ENCODE measurements at places on chromosomes 5 and 9.

- no peak for DNase-seq
These were observed 21.2 kb upstream of the PFDN1 start for GRCh38 chr5:140324041-140324600.

- no peak for DNase-seq
These were observed 632.6 kb upstream of the WWC1 start for GRCh38 chr5:167658889-167659288.

DNA sequence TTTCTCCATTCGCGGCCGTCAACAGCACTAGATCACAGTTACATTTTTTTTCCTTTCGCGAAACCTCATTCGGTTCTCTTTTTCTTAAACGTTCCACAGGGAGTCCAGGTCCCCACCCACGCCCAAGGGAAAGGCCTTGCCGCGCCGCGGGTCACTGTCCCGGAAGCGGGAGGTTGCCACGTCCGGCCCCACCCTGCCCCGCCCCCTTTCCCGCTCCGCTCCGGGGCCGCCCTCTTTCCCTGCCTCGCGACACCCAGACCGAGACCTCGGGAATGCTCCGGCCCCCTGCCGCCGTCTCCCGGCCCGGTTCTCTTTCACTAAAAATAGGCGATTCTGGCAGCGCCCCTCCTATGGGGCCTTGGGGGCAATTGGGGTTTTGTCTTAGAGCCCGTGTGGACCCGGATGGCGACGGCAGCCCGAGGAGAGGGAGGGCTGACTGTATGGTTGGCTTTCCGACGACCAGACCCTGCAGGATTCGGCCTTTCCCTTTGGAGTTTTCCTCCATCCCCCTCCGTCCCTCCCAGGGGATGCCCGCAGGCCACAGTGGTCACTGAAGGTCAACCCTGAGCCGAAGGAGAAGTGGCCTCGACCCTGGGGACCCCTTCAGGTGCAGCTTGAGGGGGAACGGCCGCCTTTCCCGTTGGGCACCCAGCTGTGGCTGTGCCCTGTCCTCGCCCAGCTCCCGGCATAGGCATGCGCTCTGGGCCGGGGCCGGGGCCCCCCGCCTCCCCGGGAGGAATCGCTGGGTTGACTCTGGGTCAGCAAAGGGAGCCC, 2.8 kb upstream of the RACK1 start:
- DNase-seq = no peak

DNA sequence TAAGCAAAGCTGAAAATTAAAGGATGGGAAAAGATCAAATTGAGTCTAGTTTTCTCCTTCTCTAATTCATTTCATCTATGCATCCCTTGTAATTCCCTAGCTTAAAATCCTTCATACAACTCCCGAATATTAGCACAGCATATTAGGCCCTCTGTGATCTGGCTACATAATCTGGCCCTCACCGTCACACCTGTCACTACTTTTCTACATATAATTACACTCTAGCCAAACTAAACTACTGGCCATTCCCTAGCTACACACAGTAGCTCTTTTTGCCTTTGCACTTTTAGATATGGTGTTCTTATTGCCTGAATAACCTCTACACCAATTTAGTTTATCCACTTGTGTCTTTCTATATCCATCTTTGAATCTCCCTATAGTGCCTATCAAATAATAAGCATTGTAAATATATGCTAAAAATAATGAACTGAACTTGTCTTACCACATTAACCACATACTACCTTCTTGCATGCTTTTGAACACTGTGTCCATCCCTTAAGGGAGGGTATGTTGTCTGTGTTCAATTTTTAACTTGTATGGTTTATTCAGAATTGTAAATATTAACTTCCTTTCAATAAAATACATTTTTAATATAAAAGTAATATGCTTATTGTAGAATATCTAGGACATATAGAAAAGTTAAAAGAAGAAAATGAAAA, 15.9 kb downstream of the RANBP6 start:
- DNase-seq = no peak

DNA sequence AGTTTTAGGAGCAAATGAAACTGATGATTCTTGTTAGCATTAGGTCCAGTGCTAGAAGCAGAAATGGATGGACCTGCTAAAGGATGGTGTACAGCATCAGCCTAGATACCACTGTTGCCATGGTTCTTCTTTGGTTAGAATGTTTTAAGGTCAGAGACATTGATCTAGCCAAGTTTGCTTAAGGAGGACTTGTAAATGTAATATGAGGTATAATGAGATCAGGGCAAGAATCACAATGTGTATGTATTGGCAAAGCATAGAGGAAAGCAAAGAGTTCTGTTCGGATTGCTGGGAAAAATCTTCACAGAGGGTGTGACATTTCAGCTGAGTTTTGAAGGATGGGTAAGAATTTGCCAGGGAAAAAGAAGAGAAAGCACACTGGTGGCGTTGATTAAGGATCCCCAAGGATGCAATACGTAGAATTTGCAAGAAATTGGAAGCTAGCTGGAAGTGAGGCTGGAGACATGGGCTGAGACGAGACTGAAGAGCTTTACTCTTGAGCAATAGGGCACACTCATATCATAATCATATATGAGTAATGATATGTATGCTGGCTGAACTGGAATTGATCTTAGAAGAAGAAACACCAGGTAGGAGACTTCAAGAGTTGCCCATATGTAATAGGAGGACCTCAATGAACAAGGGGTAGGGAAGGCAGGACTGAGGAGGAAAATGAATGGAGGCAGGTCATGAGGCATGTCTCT, 102.0 kb downstream of the ZNF462 start:
- no peak for DNase-seq

- no peak for DNase-seq
These were observed 398.9 kb downstream of the PLK2 start for GRCh38 chr5:58060996-58061395.

DNA sequence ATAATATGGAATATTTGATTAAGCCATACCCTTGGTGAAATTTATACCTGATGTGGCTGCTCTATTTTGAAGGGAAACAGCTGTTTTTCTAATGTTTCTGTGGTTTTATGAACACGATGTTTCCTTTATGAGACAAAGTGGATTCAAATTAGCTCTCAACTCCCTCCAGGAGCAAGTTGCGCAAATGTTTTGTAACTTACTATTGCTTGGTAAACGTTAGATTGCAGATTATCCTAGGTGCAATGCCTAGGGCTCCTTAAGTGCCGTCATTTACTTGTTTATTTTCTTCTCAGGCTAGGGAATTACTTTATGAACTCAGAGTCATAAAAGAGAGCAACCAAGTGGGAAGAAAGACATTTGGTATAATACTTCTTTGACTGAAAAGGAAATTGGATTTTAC, 763.1 kb downstream of the TAF11L14 start:
- DNase-seq = no peak

DNA sequence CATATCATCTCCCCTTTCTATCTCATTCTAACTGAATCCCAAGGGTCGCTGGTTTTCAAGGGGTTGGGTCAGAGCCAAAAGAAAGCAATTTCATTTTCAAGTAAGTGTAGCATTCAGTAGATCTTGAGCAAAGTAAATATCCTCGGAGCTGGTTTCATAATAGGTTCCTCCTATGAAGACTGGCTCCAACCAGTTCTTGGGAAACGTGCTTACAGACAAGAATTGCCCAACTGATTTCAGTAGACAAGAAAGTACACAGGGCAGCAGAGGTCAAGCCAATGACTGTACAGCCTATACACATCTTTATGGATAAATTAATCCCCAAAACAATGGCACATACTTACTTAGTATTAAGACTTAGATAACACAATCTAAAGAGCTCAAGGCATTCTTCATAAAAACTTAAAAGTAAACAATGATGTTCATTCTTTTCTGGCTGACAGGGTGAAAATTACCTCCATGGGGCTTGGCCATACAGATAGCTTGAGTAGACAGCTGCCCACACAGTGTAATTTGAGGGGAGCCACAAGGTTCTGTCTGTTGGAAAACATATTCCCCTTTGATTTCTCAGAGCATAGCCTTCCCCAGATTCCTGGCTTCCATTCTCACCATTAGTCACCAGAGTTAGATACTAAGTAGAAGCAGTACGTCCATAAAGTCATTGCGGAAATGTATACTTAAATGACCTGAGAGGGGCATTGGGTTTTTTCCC, 163.9 kb downstream of the ARRDC3 start:
- no peak for DNase-seq

DNA sequence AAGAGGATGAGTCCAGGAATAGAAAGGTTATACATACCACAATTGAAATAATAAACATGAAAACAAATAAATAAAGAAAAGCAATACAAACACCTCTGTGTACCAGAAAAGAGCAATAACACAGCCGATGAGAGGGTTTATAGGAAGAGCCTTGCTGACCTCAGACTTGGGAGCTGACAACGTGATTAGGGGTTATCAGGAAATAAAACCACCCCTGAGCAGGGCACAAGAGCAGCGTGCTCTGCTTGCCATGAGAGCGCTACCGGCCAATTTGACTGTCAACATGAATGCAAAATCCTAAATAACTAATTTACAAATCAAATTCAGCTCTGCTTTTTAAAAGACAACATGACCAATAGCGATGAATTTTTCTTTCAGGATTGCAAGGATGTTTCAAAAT, 2.6 kb upstream of the FREM1 start:
- no peak for DNase-seq

DNA sequence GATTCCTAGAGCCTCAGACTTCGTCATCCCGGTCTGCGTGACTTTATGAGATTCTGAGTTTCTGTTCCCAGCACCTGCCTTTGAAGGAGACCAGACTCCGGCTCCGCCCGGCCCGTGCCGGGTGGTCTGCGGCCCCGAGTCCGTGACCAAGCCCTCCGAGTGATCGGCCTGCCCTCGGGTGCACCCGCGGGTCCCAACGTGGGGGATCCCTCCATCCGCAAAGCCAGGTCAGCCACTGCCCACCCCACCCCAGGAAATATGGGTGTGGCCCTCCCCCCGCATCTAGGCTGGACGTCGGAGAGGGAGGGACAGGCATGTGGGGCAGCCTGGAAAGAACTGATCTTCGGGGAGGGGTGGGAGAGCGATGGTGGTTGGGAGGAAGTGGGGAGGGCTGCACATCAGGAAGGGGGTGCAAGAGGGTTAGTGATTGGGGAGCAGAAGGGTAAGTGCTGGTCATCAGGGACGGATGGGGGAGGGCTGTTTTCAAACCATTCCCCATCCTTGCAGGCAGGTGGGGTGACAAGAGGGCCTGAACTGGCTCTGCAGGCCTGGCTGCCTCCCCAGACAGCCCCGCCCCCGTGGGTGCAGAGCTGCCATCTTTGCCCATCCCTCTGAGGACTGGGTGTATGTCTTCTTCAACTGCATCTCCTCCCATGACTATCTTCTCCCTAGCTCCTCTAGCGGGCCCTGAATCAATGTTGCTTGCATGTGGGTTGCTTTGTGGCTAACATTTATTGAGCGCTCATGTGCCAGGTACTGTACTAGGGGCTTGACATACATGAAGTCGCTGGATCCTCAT, 747 bp downstream of the LRSAM1 start:
- no peak for DNase-seq

DNA sequence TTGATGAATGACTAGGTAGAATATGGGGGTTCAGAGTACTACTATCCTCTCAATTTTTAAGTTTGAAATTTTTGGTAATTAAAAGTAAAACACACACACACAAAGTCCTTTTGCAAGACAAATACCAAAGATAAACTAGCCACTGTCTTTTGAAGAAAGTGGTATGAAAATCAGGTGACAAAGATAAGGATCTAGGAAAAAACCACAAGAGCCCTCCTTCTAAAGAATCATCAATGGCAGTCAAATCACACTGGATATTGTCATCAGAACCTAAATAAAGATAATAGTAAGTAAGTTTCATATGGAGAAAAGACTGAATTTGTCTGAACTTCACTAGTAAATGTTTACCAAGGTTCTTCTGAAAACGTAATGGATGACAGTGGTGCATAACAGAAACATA, 30.5 kb upstream of the HK3 start:
- no peak for DNase-seq

DNA sequence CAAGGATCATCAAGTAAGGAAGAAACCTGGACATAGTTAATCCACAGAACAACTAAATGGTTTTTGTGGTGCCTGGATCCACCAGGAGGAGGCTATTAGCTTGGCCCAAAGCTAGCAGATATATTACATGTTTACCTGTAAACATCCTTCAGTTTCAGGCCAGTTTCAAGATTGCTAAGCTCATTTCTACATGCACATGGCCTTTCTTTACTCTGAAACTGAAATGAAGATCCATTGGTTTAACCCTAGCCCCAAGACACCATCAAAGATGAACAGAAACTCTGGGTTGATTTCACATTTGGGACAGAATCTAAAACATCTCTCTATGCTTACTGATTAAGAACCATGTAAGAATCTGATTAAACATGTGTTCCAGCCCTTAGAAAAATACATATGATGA, 611.8 kb downstream of the TLE1 start:
- DNase-seq = no peak

GRCh38 chr9:135308821-135309762, 170.5 kb upstream of the PPP1R26 start:
- DNase-seq = no peak

DNA sequence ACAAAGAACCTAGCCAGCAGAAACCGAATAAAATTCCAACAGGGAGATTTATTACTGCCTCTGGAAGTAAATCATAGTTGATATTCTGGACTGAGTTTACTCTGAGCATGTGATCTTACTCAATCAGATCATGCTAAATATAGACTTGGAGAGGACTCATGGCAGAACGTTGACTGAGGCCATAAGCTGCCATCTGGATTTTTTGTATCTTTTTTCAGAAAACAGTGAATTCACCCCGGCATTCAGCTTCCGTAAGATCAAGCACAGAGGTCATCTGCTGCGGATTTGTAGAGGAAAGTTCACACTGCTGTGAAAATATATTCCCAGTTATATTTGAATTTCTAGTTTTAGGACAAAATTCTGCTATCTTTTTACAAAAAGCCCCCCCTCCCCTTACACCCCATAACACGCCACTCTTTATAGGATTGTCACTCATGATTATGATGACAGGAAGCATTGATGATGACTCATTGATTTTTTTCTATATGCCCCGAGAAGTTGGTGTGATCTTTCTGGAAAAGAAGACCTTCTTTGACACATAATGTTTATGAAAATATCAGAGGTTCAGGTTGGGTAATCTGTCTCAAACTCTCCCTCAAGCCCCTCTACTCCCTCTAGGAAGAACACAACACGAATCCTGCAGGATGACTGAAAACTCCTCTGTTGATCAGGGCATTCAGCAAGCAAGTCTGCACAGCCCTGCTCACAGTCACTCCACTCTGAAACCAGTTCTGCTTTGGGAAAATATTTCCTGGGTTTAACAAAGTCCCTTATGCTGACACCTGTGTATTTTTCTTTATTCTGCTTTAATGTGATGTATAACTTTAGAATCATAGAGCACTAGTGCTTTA, 70.8 kb downstream of the NXNL2 start:
- no peak for DNase-seq

- DNase-seq = no peak
These were observed 15.3 kb downstream of the HNRNPH1 start for GRCh38 chr5:179608131-179608581.

GRCh38 chr5:1011226-1011631, 2.6 kb downstream of the NKD2 start:
- no peak for DNase-seq

GRCh38 chr9:22740781-22741180, 294.2 kb downstream of the DMRTA1 start:
- no peak for DNase-seq

DNA sequence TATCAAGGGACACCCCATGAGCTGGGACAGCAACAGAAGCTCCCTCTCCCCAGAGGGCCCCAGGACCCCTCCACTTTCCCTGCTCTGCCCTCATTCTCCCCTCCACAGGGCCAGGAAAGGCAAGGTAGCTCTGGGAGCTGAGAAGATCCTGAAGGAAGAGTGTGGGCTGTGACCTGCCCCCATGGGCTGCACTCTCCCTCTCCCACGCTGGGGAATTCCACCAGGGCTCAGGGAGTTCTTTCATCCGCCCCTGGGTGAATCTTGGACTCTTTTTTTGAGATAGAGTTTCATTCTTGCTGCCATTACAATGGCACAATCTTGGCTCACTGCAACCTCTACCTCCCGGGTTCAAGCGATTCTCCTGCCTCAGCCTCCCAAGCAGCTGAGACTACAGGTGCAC, 73.8 kb downstream of the C9orf50 start:
- DNase-seq = no peak
